ENCODE measurements at places on chromosomes 5 and 9.

DNA sequence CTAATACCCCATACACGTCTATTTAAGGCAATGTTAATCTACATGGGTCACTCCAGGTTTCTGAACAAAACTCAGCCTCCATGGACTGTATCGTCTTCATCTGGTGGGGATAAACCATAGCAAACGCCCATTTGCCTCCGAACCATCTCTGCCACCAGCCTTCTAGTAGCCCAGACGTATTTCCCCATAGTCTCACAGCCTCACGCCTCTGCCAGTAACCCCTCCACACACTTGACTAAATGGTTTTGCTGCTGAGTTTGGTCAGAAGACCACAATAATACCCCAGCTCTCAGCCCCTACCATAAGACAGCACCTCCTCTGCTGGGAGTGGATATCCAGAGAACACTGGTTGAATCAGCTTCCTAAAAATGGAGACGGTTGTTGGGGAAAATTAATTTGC lies 8.7 kb downstream of the ERAP2 start:
- H3K4me3 ChIP-seq, result no peak overlapping the region
- H3K27me3 ChIP-seq, result no peaks in the 10 kb centered on the region
- no peak for DNase-seq
- no peaks in the 10 kb centered on the region for H3K36me3 ChIP-seq
- H3K27ac ChIP-seq, result no peak overlapping the region

DNA sequence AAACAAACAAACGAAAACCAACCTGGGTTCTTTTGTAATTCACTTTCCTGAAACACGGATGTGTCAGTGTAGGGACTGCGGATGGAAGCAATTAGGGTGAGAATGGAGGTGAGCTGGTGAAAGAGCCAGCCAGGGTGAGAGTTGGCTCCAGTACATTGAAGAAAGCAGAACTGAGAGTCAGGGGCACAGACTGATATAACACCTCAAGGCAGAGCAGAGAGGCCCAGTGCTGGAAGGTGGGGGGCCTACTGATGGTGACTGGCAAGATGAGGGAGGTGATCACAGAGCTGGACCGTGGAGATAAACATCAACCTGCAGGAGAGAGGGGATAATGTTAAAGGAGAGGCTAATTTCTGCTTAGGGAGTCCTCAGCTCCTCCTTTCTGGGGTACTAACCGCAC lies 221.1 kb downstream of the MAN2A1 start:
- no peaks in the 10 kb centered on the region for H3K4me1 ChIP-seq
- no peak for DNase-seq
- no peaks in the 10 kb centered on the region for H3K36me3 ChIP-seq

- peak overlapping the region; percentile 75 for H3K27ac ChIP-seq
- peaks cover 23% of the 10 kb centered on the region for H3K4me1 ChIP-seq
- no peaks in the 10 kb centered on the region for H3K27me3 ChIP-seq
- DNase-seq, result peak; percentile 80
- no peaks in the 10 kb centered on the region for H3K36me3 ChIP-seq
Observed at GRCh38 chr5:5183189-5183699, 43.1 kb downstream of the ADAMTS16 start.

DNA sequence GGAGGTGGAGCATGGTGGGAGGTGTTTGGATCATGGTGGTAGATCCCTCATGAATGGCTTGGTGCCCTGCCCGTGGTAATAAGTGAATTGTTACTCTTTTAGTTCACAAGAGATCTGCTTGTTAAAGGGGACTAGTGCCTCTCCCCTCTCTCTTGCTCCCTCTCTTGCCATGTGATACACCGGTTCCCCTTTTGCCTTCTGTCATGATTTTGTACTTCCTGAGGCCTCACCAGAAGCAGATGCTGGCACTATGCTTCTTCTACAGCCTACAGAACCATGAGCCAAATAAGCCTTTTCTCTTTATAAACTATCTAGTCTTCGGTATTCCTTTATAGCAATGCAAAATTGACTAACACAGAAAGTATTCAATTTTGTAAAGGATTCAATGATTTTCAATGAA lies 817.1 kb downstream of the TLR4 start:
- H3K4me3 ChIP-seq, result no peak overlapping the region
- H3K27me3 ChIP-seq, result no peaks in the 10 kb centered on the region
- H3K36me3 ChIP-seq, result no peaks in the 10 kb centered on the region
- H3K27ac ChIP-seq, result no peak overlapping the region
- DNase-seq, result no peak

DNA sequence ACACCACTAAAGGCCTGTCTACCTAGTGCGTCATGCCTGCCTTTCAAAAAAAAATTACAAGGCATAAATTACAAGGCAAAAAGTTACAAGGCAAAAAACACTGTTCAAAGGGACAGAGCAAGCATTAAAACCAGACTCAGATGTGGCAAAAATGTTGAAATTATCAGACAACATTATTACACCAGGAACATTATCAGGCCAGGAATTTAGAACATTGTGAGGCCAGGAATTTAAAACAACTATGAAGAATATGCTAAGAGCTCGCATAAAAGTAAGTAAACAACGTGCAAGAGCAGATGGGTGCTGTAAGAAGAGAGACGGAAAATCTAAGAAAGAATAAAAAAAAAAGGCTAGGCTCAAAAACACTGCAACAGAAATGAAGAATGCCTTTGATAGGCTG lies 18.2 kb upstream of the MLANA start:
- DNase-seq, result no peak
- H3K27ac ChIP-seq, result no peak overlapping the region
- H3K36me3 ChIP-seq, result no peaks in the 10 kb centered on the region

DNA sequence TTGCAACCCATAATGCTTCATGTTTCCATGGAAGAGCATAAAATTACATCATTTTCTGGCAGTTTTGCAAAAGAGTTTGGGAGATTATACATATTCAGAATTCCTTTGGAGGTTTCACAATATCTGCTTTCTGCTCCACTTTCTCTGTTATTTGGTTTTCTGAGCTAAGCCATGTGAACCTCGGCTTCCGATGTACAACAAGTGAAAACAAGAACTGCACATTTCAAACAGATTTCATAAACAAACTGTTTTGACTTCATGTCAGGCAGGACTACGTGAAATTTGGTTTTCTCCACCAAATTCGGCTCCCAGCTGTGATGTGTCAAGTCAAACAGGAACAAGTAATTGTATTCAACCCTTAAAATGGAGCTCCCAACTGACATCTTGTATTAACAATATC lies 609.8 kb downstream of the IRX1 start:
- no peak overlapping the region for H3K4me3 ChIP-seq
- H3K4me1 ChIP-seq, result peaks cover 19% of the 10 kb centered on the region
- no peaks in the 10 kb centered on the region for H3K36me3 ChIP-seq
- no peak for DNase-seq

- H3K27me3 ChIP-seq, result no peaks in the 10 kb centered on the region
- H3K4me1 ChIP-seq, result no peaks in the 10 kb centered on the region
- no peak for DNase-seq
- H3K4me3 ChIP-seq, result no peak overlapping the region
- H3K27ac ChIP-seq, result no peak overlapping the region
Observed at GRCh38 chr5:69510694-69511093, 18.1 kb downstream of the OCLN start.

DNA sequence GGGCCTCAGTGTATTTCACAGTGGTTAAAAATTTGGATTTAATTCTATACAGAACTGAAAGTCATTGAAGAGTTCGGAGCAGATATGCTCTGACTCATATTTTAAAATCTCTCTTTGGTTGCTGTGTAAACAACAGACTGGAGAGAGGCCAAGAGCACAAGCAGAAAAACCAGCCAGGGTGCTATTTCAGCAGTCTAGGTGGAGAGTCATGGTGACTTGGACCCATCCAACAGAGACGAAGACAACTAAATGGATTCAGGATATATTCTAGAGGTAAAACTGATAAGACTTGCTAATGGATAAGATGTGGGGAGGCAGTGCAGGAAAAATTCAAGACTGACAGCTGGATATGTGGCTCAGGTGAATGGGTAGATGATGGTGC lies 168.9 kb downstream of the MAPKAP1 start:
- H3K27ac ChIP-seq, result no peak overlapping the region
- no peak overlapping the region for H3K4me3 ChIP-seq

- no peaks in the 10 kb centered on the region for H3K36me3 ChIP-seq
- H3K27me3 ChIP-seq, result no peaks in the 10 kb centered on the region
- no peaks in the 10 kb centered on the region for H3K4me1 ChIP-seq
- no peak overlapping the region for H3K4me3 ChIP-seq
Observed at GRCh38 chr5:435961-436640, 6.9 kb upstream of the EXOC3 start.

GRCh38 chr9:89375191-89375760 lies 57.0 kb downstream of the SECISBP2 start:
- DNase-seq, result no peak
- no peak overlapping the region for H3K27ac ChIP-seq
- peaks cover 2% of the 10 kb centered on the region for H3K36me3 ChIP-seq
- H3K4me3 ChIP-seq, result no peak overlapping the region
- no peaks in the 10 kb centered on the region for H3K4me1 ChIP-seq

GRCh38 chr9:92634712-92635605 lies 35.0 kb downstream of the IPPK start:
- no peaks in the 10 kb centered on the region for H3K27me3 ChIP-seq
- peak; percentile 84 for DNase-seq
- H3K4me1 ChIP-seq, result no peaks in the 10 kb centered on the region

DNA sequence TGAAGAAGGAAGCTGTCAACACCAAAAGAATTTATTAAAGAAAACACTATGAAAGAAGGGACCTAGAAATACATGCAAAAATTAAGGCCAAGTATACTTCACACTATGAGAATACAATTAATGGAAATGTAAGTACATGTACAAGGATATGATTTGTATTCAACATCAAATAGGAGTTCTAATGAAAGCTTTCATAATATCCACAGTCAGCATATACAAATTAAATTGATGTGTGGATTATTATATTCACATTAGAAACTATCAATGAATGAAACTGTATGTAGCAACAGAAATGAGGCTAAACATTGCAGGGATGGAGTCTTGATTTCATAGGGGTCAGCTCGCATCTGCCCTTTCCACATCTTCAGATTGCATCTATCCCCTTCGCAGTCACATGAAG lies 401.5 kb downstream of the CTNND2 start:
- H3K27me3 ChIP-seq, result no peaks in the 10 kb centered on the region
- 0 out of 2 replicates have a peak, but pooled peaks cover 2% of the 10 kb centered on the region for H3K4me1 ChIP-seq
- no peak overlapping the region for H3K27ac ChIP-seq

- H3K4me3 ChIP-seq, result no peak overlapping the region
- H3K27ac ChIP-seq, result no peak overlapping the region
- no peaks in the 10 kb centered on the region for H3K36me3 ChIP-seq
- H3K4me1 ChIP-seq, result no peaks in the 10 kb centered on the region
Observed at GRCh38 chr5:107270561-107270960, 400.2 kb downstream of the EFNA5 start.

GRCh38 chr9:133470988-133471387 lies 7.9 kb downstream of the SLC2A6 start:
- H3K36me3 ChIP-seq, result no peaks in the 10 kb centered on the region
- H3K27ac ChIP-seq, result no peak overlapping the region
- H3K4me1 ChIP-seq, result no peaks in the 10 kb centered on the region
- H3K4me3 ChIP-seq, result no peak overlapping the region

- H3K27me3 ChIP-seq, result peaks cover 9% of the 10 kb centered on the region
- H3K36me3 ChIP-seq, result no peaks in the 10 kb centered on the region
- H3K27ac ChIP-seq, result no peak overlapping the region
- H3K4me3 ChIP-seq, result no peak overlapping the region
- DNase-seq, result no peak
- H3K4me1 ChIP-seq, result peaks cover 9% of the 10 kb centered on the region
Observed at GRCh38 chr9:137602661-137603060, 2.8 kb upstream of the ARRDC1 start.

- no peaks in the 10 kb centered on the region for H3K27me3 ChIP-seq
- DNase-seq, result no peak
- H3K4me1 ChIP-seq, result peaks cover 4% of the 10 kb centered on the region
- no peaks in the 10 kb centered on the region for H3K36me3 ChIP-seq
Observed at GRCh38 chr9:36315283-36315682, 57.0 kb upstream of the GNE start.

DNA sequence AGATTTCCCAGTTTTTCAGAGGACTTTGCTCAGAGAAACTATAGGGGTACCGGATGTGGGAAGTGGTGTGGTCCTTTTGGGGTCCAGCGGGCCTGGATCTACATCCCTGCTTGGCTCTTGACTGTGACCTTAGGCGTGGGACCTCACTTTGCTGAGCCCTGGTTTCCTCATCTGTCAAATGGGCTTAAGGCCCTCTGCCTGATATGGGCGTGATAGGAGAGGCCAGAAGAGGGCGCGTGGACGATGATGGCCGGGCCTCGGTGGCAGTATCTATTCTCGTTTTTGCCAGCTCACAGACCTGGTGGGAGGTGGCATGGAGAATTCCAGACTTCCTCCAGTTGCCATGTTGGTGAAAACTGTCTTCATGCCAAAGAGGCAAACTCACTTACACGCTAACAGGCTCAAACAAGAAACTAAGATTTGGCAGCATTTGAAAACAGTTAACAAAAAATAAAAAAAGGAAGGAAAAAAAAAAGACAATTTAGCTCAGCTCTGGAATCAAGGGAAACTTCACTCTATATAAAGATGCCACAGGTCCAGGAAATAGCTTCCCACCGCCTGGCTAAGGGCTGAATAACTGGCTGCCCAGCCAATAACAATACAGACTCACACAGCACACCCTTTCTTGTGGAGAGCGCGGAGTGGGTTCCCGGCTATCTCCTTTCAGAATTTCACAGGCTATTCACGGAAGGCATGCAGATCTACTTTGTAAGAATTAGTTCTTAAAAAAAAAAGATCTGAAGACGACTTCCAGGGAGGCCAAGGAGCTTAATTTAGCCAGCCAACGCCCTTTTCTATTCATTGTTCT lies 1.7 kb downstream of the SH3PXD2B start:
- DNase-seq, result no peak
- H3K36me3 ChIP-seq, result no peaks in the 10 kb centered on the region
- H3K4me1 ChIP-seq, result peaks cover 12% of the 10 kb centered on the region
- H3K4me3 ChIP-seq, result peak overlapping the region; percentile 68
- no peak overlapping the region for H3K27ac ChIP-seq

GRCh38 chr5:151224372-151224771 lies 480 bp upstream of the CCDC69 start:
- no peaks in the 10 kb centered on the region for H3K36me3 ChIP-seq
- DNase-seq, result no peak
- H3K4me3 ChIP-seq, result peak overlapping the region; percentile 61
- peaks cover 2% of the 10 kb centered on the region for H3K27me3 ChIP-seq
- peaks cover 6% of the 10 kb centered on the region for H3K4me1 ChIP-seq

DNA sequence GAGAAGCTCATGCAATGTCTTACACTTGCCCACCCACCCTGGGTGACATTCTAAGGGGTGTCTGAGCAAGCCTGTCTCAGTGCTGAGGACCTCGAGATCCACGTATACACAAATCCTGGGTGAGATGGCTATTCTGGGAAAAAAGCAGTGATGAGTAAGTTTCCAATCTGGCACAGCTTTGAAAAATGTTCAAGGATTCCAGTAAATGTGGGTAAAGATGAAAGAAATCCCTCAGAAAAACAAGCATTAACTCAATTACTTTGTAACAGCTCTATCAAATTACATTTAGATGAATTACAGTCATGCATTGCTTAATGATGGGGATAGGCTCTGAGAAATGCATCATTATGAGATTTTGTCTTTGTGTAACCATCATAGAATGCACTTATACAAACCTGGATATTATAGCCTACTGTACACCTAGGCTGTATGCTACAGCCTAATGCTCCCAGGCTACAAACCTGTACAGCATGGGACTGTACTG lies 26.9 kb downstream of the GOLM1 start:
- H3K4me1 ChIP-seq, result 0 out of 2 replicates have a peak, but pooled peaks cover 3% of the 10 kb centered on the region
- H3K27me3 ChIP-seq, result no peaks in the 10 kb centered on the region
- H3K4me3 ChIP-seq, result no peak overlapping the region
- H3K27ac ChIP-seq, result no peak overlapping the region
- DNase-seq, result no peak
- H3K36me3 ChIP-seq, result no peaks in the 10 kb centered on the region

All from H1 (cell line).